ENCODE measurements at places on chromosomes 5 and 9.

DNA sequence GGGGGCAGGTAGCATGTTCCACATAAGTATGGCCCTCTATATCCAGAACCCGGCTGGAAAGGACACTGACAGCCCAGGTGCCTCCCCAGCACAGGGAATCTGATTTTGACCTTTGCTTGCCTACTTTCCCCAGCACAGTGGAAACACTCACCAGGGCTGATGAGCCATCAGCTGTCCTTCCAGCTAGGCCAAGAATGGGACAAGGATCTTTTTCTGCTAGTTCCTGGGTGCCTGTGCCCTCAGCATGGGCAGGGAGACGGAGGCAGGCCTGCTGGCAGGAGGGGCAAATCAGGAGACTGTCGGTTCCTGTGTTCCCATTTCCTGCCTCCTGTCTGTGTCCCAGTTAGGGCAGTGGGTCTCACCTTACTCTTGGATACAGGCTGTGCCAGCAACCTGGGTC is 1.1 kb downstream of the CYFIP2 start:
- no peak for DNase-seq

DNA sequence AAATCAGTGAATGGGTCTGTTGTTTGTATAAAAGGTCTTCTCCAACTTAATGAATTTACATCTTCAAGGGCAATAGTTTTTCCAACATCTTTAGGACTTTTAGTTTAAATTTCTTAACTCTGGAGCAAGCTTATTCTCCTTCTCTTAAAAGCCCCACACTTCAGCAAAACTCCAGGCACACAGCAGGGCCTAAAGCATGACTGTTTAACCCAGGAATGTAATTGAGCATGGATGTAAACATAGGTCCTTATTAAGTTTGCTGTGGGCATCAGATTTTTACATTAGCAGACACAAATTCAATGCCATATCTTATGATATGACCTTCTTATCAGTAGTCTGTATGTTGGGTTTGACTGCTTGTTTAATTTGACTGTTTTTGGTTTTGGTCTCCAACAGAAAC is 78.9 kb downstream of the ABCA1 start:
- DNase-seq = no peak

GRCh38 chr5:169801781-169802180 is 164.7 kb downstream of the DOCK2 start:
- no peak for DNase-seq

DNA sequence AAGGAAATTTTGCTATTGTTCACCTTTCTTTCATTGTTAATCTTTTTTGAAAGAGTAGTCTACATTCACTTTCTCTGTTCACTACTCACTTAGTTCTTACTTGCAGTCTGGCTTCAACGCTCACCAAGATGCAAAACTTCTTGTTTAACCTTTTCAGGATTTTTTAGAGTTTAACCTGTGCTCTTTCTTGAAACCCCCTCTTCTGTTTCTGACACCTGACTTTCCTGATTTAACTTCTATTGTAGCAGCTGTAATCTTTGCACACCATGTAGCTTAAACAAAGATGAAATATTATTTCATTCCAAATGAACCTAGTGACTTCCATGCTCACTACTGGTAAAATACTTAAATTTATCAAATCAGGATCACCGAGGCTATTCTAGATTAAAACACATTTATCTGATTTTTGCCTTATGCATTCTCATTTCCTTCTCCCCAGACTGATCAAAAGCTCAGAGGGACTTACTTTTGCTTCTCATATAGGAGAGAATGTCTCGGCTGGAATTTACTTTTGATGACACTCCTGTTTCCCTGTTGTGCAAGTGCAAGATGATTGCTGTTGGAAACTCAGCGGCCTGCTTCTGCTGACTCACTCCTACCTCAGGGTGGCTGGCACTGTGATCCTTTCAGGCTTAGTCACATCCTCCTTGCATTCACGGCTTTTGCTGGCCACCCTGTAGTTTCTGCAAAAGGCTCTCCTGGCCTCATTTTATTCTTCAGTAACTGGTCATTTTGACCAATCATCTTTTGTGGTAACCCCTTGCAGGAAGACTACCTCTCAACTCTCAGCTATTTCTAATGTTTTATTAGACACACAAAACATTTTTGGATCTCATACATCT is 109.3 kb upstream of the IFNE start:
- peak; percentile 97 for DNase-seq

GRCh38 chr9:105024529-105024928 is 96.6 kb upstream of the ABCA1 start:
- DNase-seq = no peak

GRCh38 chr9:1219284-1219683 is 169.1 kb downstream of the DMRT2 start:
- no peak for DNase-seq

DNA sequence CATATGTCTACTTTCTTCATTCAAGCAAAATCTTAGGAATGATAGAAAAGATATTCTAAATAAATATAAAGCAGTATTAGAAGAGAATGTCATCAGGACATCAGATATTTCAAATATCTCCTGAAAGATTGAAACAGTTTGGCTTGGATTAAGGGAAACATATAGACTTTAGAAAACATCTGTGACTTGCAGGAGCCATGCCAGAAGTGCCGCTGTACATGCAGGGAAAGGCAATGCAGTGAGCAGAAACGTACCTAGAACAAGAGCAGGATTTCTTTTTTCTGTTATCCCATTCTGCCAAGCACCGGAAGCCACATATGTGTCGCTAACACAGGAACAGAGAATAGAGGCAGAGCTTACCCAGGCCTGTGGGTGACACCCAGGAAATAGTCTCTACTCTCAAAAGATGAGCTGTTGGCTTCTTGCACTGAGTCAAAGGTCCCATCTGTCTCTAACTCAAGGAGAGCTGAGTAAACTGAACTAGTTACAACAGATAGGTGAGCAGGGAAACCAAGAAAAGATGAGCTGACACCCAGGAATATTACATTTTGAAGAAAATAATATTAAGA is 5.8 kb downstream of the ADAMTS19 start:
- DNase-seq = no peak

- DNase-seq = no peak
These were observed 109.6 kb downstream of the PIK3R1 start for GRCh38 chr5:68325065-68325580.

- no peak for DNase-seq
These were observed 26.7 kb downstream of the MARCHF11 start for GRCh38 chr5:16152601-16153568.

DNA sequence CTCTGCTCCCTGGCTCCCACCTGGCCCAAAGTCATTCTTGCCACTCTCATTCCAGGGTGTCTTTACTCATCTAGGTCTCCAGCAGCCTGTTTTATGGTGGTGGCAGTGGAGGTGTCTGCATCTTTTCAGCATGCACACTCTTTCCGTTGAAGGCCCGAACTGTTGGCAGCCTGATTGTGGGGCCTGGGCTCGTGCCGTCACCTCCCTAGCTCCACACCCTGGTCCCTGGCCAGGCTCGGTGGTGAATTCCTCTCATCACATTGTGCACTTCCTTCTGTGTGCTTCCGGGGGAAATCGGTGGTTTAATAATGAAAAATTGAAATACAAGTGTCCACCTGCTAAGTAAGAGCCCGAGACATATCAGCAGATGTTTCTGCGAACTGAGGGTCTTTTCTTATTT is 214.3 kb downstream of the TRIO start:
- DNase-seq = peak; percentile 24
